ENCODE measurements at places on chromosomes 6 and 20.

- no peak for DNase-seq
Observed at GRCh38 chr6:155807243-155807642, 351.6 kb upstream of the NOX3 start.

DNA sequence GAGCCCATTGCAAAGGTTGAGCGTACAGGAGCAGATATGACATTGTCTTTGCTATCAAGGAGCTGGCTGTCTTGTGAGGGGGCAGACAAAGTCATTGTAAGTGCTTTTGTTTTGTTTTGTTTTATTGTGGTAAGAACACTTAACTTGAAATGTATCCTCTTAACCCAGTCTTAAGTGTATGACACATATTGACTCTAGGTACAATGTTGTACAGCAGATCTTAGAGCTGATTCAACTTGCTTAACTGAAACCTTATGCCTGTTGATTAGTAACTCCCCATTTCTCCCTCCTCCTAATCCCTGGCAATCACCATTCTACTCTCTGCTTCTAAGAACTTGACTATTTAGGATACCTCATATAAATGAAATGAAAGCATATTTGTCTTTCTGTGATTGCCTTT, 429.0 kb downstream of the BMP2 start:
- DNase-seq = no peak

- DNase-seq = no peak
Observed at GRCh38 chr6:33638556-33638955, 17.4 kb downstream of the ITPR3 start.

GRCh38 chr6:142820338-142821051, 124.5 kb downstream of the HIVEP2 start:
- no peak for DNase-seq

DNA sequence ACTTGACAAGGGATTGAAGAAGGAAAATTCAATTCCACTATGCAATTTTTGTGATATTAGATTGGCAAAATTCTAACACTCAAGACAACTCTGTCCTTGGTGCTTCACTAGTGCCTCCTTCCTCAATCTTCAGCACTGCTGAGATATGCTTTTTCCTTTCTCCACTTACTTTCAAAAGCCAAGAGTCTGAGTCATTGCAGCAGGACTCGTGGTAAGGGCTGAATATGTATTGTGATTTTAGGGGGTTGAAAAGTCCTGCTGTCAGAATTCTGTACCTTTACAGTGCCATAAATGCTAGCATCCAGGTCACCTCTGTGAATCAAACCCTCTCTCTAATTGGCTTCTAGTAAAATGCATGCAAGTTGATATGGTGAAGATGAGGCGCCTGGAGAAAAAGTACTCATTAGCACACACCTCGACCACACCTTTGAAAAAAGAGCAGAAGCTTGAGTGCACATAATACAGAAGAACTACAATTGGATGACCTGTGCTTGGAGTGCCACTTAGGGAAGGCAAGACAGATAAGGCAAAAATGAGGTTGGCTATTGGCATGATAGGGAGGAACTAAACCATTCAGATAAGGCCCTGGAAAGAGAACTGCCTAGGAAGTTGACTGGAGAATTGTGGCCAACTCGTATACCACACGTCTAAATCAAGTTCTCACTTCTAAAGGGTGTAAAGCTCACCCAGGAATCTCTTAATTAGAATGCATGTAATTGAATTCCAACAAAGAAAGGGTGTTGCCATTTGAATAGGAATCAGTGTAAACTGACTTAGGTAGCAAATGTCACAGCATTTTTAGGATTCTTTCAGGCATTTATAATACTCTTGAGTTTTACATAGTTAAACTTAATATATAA, 43.6 kb upstream of the FAM83B start:
- DNase-seq = no peak

DNA sequence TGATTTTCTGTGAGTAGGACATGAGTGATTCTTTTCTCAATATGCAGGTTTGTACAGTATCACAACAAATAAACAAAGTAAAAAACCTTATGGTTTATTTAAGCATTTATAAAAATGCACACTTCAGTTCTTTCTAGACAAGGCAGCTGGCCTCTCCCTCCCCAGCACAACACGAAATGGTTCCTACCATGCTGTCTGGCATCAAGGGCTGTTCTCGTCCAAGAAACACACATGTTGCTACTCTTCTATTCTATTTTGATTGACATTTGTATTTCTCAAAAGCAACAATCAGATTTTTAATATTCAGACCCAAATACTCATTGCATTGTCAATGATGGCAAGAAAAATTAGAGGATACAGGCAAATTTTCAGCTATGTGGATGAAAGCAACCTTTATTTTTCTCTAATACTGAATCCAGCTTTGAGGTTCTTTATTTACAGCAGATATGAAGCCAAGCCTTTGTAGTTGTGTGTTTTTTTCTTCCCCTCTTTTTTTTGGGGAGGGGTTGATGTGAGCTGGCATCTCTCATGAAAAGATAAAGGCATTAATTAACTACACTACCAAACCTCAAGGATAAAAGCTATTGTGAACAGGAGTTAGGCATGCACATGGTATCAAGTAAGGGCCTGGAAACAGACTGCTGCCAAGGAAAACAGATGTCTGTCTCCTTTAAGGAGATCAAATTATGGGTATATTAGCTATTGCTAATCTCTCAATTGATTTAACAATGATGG, 96.4 kb upstream of the PREP start:
- no peak for DNase-seq

DNA sequence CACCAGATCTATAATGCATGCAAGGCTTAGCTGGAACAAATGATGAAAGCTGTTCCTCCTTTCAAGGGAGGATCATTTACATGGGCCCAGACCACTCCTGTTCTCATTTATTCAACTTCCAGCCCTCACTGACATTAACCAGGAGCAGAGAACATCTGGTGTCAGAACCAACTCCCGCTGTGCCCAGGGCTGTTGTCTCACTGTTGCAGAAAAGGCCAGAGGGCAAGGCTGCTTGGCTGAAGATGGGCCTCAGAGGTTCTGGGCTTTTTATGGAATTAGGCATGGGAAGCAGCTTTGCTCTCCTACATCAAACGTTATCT, 164.2 kb downstream of the GMPR start:
- no peak for DNase-seq

GRCh38 chr6:33779290-33779689, 9.6 kb downstream of the LEMD2 start:
- DNase-seq = no peak

- DNase-seq = no peak
Observed at GRCh38 chr6:115612796-115613479, 447.8 kb downstream of the FRK start.

DNA sequence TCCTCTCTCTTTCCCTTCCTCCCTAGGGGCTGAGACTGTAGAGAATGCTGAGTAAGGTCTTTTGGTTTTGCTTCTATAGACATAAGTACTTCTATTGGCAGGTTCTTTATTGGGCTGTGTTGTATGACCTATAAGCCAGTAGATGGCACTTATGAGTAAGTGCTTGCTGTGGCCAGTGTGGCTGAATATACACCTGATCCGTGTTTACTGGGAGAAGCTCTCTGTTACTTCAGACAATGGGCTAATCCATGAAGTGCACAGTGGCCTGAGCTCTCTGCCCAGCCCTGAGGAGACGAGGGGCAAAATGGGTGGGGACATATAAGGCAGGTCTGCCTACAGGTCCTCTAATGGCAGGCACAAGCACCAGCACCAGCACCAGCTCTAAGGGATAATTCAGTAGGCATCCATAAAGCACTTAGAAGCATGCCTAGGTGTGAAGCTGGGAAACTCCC, 610.3 kb downstream of the RNF144B start:
- no peak for DNase-seq

GRCh38 chr6:33192105-33192646, at the start of gene COL11A2:
TSS of gene COL11A2 (minus strand) at chr6:33192467. CDS start at chr6:33192240, 227 bp downstream.
- no peak for DNase-seq

GRCh38 chr20:38805958-38806854, 709 bp downstream of the PPP1R16B start:
- peak; percentile 29 for DNase-seq

DNA sequence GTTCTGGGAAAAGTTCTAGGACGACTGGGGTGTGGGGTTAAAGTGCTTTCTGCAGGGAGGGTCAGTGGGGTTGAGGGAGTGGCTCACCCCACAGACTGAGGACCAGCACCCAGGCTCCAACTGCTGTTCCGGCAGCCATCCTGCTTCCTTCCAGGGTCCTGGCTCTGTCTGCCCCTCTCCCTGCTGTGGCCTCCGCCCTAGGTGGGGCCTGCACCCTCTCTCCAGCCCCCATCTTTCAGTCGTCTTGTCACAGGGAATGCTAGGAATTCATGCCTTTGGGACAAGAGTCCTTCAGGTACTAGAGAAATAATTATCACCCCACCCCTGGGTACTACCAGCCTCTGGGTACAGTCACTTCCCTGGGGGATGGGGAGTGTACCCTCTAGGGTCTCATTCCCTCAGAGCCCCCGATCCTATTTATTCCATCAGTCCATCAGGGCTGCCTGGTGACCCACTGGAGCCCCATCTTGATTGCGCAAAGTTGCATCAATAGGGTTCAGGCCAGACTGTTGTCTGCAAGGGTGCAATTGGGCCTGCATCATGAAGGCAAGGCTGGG, at the start of gene AGER:
Gene AGER (minus strand): TSS at position 170 of the 557 bp plus-strand sequence. CDS start 31 bp downstream, at position 139.
- no peak for DNase-seq

DNA sequence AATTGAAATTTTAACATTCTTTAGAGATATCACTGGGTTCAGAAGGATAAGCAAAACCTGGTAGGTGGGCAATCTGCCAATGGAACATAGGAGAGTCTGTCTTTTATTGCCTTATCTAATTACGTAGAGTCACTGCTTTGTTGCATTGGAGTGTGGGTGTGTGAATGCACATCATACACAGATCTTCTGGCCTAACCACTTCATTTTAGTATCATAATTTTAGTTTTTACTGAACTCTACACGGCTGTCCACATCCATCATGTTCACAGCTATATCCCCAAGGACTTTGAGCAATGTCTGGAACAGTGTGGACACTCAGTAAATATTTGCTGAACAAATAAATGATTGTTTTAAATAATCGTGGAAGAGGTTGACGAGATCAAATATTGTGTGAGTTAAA, 104.6 kb upstream of the AKIRIN2 start:
- DNase-seq = no peak

- DNase-seq = no peak
Observed at GRCh38 chr6:90425161-90425641, 128.6 kb upstream of the BACH2 start.

DNA sequence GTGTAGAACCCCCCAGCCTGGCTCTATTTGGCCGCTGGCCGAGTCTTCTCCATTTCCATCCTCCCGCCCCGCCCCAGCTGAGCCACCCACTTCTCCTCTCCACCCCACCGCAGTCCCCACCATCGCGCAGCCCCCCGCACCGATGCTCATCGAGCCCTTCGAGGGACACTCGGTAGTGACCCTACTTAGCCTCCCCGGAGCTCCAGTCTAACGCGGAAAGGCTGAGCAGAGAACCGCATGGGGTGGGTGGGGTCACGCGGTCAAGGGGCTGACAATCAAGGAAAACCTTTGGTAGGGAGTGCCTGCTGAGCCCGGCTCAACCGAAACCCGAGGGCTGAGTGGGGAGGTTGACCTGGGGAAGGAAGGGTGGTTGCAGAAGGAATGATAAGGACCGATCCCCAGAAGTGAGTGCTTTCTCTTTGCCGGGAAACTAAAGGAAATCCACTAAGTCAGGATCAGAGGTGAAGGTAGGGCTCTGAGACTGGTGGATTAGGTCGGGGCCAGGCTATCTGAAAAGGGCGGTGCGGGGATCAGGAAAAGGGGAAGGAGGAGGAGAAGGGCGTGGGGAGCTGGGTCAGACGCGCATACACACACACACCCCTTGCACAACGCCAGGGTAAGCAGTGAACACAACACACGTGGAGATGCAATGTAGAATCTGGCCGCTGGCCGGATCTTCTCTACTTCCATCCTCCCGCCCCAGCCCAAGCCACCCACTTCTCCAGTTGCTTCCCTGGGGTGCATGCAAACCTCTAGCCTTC, 49.8 kb downstream of the CPXM1 start:
- DNase-seq = no peak

DNA sequence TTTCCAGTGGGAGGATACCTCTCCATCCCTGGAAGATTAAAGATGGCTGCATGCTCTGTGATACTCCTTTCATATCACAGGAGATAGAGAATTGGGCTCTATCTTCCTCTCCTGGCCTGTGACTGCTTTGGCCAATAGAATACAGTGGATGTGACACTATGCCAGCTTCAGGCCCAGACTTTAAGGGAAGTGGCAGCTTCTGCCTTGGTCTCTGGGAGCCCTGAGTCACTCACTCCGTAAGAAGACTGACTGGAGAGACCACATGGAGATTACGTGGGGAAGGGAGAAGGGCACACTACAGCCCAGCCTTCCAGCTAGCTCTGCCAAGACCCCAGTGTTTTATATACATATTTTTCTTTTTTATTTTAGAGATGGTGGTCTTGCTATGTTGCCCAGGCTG, 10.4 kb upstream of the MMP9 start:
- no peak for DNase-seq

GRCh38 chr20:63552481-63553249, 1.3 kb upstream of the FNDC11 start:
- DNase-seq = no peak

GRCh38 chr20:46132705-46133120, 14.6 kb downstream of the CD40 start:
- no peak for DNase-seq

GRCh38 chr6:155881826-155882526, 426.3 kb upstream of the NOX3 start:
- DNase-seq = no peak

GRCh38 chr20:40251284-40251932, 437.6 kb downstream of the MAFB start:
- DNase-seq = no peak
